NCI-H460 (cell line): ENCODE measurements at places on chromosomes 6 and 20.
A peak's percentile ranks its signal among the peaks of the same experiment; 100 is the strongest.

DNA sequence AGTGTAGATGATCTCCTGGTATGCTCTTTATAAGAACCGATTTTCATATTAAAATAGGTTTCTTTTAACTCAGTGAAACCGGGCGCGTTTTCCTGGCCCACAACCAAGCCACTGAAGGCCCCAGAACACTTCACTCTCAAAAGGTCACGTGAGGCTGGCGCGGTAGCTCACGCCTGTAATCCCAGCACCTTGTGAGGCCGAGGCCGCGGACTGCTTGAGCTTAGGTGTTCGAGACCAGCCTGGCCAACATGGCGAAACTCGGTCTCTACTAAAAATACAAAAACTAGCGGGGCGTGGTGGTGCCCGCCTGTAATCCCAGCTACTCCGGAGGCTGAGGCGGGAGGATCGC is 402 bp upstream of the TAF8 start:
- no peak for DNase-seq

GRCh38 chr6:75484535-75484934 is 9.1 kb downstream of the FILIP1 start:
- DNase-seq = no peak

GRCh38 chr6:53241938-53242337 is 93.3 kb upstream of the GCM1 start:
- DNase-seq = no peak

DNA sequence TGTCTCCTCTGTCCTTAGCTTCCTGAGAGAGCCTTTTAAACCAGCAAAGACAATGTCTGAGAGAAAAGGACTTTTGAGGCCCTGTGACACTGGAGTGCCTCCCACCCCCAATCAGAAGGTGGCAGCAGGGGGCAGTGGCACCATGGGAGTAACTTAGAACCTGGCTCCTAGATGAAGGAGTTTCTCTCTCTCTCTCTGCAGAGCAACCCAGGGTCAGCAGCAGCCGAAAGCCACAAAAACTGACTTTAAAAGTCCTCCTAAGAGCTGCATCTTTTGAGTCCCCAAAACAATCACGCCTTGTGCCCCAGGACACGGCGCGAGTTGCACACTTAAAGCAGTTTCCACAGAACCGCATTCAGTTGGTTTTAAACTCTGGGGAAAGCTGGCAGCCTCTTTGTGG is 5.3 kb upstream of the TCP11 start:
- peak; percentile 13 for DNase-seq

DNA sequence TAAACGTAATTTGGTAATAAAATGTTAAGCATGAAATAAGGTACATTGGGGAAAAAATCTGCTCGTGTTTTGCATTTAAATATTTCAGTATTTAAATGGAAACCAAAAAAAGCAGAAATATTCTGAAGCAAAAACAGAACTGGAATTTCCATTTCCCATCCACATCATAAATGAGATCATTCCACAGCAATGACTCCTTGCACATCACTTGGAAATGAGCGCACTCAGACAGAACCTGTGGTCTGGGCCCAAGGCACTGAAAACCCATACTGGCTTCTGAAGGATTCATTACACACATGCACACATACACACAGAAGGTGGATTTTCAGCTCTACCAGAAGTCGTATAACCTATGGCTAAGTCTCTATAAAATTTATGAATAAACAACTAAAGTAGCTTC is 174.8 kb downstream of the IBTK start:
- no peak for DNase-seq

DNA sequence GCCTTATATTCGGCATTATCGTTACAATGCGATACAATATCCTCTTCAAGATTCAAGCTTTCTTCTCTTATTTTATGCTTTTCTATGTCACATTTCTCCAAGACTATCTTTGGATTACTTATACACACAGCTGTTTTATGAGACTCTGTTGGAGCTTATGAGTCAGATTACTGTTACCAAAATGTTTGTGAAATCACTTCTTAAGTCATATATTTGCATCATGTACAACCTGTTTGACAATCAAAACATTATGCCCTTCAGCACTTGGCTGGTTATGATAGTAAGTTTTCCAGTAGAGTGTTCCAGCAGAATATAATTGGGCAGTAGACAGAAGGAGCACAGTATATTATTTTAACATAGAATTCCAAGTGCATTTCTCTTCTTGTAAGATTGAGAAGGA is 35.2 kb downstream of the BMP6 start:
- no peak for DNase-seq

- no peak for DNase-seq
Observed at GRCh38 chr20:32149566-32150170, 40.2 kb downstream of the TM9SF4 start.

GRCh38 chr20:5766085-5766764 is 16.0 kb downstream of the SHLD1 start:
- DNase-seq = no peak
